Activated gamma-delta T cell treated with Interleukin-2 at 50 U/mL for 16 hours (primary cell): ENCODE measurements at places on chromosomes 2 and 18.
A peak's percentile ranks its signal among the peaks of the same experiment; 100 is the strongest.

DNA sequence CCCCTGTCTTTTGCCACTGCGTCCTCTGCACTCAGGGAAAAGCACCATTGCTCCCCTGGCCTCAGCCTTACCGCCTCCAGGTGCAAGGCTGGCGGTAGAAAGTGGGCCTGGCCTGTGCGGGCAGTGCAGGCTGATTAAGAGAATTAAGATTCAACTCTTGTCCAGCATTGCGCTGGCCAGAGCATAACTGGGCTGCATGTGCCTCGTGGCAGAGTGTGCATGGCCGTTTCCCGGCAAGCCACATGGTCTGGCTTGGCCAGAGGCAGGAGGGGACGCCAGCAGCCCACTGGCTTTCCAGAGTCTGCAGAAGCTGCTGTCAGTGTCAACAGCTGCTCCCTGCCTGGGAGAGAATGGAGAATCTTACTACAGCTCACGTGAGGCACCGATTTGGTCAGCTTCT, 12.3 kb downstream of the NTSR2 start:
- DNase-seq, result no peak

DNA sequence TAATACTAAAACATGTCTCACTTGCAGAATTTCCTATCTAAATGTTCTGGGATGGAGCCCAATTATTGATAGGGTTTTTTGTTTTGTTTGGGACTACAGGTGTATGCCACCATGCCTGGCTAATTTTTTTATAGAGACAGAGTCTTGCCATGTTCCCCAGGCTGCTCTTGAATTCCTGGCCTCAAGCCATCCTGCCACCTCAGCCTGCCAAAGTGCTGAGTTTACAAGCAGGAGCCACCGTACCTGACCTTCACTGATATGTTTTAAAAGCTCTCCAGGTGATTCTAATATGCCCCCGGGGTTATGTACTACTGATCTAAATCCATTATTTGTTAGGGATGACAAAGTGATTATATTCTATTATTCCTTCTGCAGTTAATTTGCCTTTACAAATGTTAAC, 2.2 kb downstream of the ELAC1 start:
- DNase-seq, result no peak

DNA sequence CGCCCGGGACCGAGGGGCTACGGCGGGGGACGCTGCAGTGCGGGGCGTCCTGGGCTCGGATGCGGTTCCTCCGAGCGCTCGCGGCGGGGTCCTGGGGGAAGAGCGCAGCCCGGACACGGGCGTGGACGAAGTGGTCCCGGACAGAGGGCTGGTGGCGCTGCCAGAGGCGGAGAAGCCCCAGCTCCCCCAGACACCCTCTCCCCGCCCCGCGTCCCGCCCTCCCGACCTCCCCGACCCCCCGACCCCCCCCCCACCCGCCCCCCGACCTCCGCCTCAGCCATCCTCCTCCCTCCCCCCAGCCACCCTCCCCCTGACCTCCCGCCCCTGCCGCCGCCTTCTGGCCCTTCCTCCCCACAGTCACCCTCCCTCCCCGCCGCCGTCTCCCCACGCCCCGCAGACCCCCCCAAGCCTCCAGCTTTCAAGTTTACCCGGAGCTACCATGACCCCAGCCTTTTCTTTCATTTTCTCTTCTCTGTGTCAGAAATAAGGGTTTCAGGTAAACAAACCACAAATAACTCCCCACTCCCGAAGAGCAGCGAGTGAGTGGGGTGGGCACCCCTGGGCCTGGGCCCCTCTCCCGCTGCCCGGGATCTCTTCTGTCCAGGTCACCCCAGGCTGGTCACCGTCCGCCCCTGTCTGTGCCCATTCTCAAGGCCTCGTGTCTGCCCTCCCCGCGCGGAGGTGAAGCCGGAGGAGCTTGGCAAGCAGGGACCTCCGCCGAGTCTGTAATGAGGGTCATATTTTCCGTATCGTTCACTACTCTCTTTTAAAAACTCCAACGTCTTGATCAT, 5.1 kb downstream of the NFATC1 start:
- peak; percentile 49 for DNase-seq

GRCh38 chr2:227570615-227571014, 28.1 kb upstream of the SCYGR2 start:
- DNase-seq, result no peak

- DNase-seq, result no peak
Measured at GRCh38 chr18:62838475-62839098, 123.2 kb downstream of the PHLPP1 start.

GRCh38 chr18:37452015-37452414, 113.6 kb downstream of the CELF4 start:
- no peak for DNase-seq

DNA sequence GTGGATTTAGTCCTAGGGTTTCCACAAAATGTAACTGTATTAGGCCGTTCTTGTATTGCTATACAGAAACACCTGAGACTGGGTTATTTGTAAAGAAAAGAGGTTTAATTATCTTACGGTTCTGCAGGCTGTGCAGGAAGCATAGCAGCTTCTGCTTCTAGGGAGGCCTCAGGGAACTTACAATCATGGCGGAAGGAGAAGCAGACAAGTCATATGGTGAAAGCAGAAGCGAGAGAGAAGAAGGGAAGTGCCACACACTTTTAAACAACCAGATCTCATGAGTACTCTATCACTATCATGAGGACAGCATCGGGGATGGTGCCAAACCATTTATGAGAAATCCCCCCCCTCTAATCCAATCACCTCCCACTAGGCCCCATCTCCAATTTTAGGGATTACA, 9.5 kb upstream of the CCDC68 start:
- no peak for DNase-seq

DNA sequence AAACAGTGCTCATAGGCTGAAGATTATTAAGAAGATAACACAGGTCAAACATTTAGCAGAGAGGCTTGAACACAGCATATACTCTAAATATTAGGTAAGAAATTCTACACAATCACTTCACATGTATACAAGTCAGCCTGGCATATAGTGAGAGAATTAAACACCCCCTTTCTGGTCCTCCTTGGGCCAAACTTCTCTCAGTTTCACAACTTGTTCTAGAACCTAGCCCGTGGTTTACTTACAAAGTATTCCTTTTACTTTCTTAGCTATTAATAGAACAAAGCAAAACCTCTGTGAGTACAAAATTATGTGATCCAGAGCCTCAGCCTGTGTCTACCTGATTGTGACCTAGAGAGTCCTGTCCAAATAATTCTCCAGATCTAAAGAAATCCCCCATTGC, 562.8 kb downstream of the TNS1 start:
- no peak for DNase-seq

DNA sequence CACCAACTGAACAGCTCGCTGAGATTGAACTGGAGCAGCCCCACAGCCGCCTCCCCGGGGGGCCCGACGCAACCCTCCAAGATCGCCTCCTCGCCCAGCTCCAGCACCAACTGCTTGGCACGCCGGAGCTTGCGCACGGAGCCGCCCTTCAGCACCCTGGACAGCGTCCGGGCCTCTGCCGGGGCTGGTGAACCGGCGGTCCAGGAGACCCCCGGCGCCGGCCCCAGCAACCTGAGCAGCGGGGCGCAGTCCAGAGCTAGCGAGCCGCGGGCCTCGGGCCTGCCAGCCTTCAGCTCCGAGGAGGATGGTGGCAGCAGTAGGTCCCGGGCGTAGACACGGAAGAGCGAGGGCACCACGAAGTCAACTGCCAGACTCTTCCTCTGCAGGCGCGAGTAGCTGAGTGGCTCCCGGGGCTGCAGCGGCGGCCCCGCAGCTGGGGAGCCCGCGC, 1.2 kb downstream of the ALK start:
- DNase-seq, result peak; percentile 36

DNA sequence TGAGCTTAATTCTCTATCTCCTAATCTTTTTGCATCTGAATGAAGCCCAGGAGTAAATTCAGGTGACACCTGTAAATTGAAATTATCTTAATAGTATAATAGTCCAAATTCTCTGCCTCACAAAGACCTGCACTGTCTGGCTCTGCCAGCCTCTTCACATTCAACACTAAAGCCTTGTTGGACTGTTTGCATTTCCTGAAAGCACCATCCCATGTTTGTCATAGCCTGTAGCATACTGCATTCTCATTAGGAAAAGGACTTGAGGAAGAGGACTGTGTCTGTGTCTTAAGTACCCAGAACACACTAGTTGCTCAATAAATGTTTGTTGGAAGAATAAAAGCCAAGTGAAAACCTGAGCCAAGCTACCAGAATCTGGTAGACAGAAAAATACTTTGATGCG, 42.9 kb upstream of the GRHL1 start:
- no peak for DNase-seq

- DNase-seq, result no peak
Measured at GRCh38 chr18:74522635-74523548, 11.4 kb upstream of the CNDP1 start.
